ENCODE measurements at places on chromosomes 16 and 17. TPM values are rescaled to one million over a fixed set of nuclear protein-coding genes. Genes with fewer than 3 reads are reported as not detected.

MGAT5B gene
- total RNA-seq, result 0.34 TPM

CETP gene
- total RNA-seq, result 10.9 TPM

B3GNT9 gene
- total RNA-seq, result 3.5 TPM

DPEP2NB gene
- not detected for total RNA-seq

SCNN1G gene
- 0.68 TPM for total RNA-seq

CDH3 gene
- 0.19 TPM for total RNA-seq

QPRT gene
- total RNA-seq, result 0.28 TPM

CNTROB gene
- 21.8 TPM for total RNA-seq

CMTM2 gene
- not detected for total RNA-seq

CCDC40 gene
- total RNA-seq, result 1.4 TPM

ATF7IP2 gene
- 9.2 TPM for total RNA-seq

DNA sequence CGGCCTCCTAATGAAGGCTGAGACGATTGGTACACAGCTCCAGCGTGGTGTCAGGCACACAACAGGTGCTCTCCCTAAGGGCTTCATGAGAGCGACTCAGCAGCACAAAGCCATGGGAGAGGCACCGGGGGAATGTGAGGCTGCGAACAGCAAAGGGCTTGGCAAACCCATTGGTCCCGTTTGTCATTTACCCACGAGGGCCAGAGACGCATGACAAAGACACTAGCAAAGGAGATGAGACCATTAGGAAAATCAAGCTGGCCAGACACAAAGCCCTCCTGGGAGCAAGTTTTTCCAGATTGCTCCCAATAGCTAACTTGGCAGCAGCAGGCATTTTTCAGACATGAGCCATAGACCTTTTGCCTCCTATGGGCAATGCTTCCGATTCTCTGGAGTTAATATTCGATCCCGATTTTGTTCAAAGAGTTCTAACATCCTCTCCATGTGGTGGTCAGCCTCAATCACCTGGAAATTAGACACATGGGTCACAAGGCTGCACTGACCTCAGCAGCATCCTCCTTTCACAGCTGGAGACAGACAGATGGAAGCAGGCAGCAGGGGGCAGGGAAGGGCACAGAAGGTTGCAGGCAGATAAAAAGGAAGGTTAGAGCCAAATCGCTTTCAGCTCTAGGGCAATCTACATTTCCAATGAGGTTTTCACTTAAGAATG is 38.2 kb downstream of the TK2 start:
- DNase-seq, result peak; percentile 80

- no peak for DNase-seq
Measured at GRCh38 chr16:86808863-86809444, 230.6 kb downstream of the FOXL1 start.

DNA sequence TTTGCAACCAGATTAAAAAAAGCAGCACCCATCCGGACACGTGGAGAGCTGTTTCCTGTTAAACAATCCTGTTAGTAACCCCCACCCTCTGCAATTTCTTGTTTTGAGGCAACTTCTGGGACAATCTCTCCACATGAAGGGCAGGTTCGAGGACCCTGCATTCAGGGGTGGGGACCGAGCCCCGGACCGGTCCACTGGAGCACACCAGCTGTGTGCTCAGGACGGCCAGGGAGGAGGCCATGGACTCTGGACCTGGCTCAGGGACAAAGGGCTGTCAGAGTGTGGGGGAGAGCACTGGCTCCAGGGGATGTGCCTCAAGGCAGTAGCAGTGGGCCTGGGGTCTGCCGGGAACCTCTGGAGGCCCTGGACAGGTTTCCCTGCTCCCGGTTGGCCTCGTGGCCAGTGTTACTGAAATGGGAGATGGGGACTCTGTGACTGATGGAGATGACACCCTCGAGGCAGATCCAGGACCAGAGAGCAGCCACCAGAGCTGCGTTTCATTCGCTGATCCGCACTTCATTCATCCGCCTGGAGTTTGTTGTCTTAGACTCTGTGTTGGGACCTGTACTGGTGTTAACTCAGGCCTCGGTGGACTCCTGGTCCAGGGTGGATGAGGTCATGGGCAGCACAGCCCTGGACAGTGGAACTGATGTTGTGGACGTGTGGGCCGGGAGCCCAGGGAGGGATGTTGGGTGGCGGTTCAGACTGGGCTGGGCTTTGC is 2.9 kb upstream of the CPNE7 start:
- no peak for DNase-seq

DNA sequence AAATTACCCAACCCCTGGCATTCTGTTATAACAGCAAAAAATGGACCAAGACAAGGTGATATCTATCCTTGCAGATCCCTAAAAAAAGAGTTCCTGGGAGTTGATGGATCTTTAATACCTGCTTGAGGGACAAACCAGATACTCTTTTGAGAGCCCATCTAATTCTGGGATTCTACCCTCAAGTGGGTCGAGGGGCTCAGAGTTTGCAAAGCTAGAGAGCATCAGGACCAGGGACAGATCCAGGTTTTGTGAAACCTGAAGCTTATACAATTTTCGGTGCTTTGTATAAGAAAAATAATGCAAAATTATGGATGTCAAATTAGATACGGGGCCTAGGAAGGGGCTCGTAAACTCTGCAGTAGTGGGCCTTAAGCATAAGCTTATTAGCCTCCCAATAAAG is 130.5 kb upstream of the CRHR1 start:
- DNase-seq, result no peak

DNA sequence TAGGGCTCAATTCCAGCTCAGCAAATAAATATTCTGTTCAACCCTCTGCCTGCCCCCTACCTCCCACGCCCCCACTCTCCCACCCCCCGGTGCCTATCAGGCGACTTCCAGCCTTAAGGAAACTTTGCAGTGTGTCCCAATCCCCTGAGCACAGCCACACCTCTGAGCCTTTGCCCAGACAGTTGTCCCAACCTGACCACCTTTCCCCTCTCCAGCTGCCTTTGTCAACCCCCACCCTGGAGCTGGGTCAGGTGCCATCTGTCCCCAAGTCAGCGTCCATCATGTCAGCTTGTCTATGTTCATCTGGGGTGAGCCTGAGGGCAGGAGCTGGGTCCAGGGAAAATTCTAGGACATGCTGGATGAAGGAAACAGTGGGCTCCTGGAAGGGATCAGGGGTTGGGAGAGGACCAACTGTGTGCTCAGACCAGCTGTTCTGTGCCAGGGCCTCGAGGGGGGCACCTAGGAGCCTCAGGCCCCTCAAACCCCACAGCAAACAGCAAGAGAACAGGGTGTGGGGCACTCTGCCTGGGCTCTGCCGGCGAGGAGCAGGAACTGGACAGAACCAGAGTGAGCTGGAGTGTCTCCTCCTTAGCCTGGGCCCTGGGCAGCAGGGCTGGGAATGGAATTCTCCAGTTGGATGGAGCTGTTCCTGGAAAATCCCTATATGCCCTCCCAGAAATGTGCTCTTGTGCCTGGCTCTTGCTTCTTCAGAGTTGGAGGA is 17.8 kb downstream of the CDH16 start:
- DNase-seq, result no peak

- no peak for DNase-seq
Measured at GRCh38 chr16:67782567-67783352, 23.6 kb downstream of the RANBP10 start.

- no peak for DNase-seq
Measured at GRCh38 chr16:77684181-77684526, 38.2 kb upstream of the NUDT7 start.

DNA sequence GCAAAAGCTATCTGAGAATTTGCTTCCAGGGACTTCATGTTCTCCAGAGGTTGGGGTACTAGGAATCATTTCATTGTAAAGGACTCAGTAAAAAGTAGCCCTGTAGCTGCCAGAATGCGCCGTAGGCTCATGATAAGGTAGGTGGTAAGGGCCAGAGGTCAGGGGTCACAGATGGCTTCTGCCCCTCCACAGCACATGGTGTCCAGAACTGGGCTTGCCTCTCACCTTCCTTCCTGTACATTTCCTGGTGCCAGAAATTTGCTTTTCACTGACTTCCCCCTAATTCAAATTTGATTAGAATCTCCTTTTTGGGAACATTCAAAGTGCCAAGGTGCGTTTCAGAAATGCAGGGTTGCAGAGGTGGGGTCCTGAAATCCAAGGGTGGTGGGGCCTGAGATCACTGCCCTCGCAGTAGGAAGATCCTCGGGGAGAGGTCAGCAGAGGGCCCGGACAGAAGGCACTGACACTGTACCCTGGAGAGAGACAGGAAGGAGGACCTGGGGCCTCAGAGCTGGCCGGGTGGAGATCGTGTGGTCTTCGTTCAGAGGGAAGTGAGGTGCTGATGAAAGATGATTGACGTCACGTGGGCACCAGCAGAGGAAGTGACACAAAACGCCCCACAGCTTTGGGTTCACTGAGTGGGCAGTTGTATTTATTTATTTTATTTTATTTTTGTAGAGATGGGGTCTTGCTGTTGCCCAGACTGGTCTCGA is 25.5 kb upstream of the METRNL start:
- DNase-seq, result peak; percentile 28

DNA sequence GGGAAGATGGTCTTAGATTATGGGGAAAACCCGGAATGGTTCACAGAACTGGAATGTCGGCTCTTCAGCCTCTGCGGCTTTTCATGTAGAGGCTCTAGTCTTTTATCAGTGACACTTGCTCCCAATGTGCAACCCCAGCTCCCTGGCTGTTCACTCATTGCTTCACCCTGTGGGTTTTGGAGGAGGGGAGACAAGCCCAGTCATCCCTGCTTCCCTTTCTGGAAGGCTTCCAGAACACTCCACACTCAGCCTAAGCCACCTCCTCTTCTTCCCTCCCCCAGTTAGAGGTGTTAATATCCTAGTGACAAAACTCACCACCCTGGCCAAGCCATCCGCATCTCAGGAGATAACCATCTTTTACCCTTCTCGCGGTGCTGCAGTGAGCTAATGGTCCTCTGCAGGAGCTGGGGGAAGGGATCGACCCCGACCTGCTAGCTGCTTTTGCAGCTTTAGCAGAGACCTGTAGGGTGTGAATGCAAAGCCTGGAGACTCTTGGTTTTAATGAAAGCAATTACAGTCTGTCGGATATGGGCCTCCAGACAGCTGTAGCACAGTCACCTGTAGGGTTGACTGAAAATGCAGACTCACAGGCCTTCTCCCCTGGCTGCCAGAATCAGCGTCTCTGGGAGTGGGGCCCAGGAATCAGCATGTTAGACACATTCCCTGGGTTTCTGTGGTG is 24.3 kb upstream of the LASP1NB start:
- DNase-seq, result peak; percentile 78

DNA sequence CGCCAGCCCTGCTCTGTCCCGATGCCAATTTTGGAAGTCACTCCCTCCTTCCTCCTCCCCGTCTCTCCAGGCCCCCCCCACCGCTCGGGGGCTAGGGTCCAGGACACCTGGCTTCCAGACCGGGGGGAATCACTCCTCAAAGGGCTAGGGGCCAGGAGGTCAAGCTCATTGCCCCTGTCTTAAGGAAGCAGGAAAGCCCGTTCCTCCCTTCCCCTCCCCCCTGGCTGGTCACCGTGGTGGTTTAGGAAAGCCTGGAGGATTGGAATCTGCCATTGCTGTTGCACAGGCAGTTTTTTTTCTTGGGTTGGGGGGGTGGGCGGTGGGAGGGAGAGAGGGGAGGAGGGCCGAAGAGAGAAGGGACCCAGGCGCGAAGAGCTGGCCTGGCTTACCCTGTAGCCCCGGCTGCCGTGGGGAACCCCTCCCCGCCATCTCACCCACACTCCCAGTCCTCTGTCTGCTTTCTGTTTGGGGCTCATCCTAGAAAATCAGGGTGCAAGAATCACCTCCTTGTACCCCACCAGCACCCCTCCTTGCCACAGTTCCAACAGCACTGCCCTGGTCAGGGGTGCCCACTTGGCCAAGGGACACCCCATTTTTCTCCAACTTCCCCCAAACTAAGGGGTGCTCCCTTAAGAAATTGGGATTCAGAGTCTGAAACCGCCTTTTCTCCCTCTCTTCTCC is 2.9 kb upstream of the BCL6B start:
- DNase-seq, result peak; percentile 68

GRCh38 chr17:28033972-28034714 is 8.3 kb upstream of the NLK start:
- peak; percentile 89 for DNase-seq

GRCh38 chr16:50683689-50684374 is 2.7 kb upstream of the SNX20 start:
- DNase-seq, result no peak

DNA sequence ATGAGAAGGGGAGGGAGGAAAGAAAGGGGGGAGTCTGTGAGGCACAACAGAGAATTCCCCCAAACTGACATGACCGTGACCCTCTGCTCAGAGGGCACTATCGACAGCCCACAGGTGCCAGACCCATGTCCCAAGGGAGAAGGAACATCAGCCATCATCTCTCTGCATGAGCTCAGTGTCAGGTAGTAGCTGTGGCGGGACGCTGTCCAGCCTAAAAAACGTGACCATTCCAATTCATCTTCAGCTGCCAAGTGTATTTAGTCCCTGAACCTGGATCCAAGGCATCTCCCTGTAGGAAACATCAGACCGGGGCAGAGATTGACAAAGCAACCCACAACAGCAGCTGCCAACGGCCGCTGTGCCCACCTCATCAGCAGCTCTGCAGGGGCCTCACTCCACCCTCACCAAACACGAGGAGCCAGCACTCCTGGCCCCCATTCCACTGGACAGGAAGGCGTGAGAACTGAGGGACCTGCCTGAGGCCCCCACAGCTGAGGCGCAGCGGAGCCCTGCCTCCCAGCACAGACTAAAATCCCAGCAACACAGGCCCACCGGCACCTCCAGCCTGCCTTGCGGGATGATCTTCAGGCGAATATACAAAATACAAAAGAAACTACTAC is 8.6 kb downstream of the TAF1C start:
- no peak for DNase-seq

- peak; percentile 11 for DNase-seq
Measured at GRCh38 chr17:79420318-79421243, 190.3 kb downstream of the RBFOX3 start.

DNA sequence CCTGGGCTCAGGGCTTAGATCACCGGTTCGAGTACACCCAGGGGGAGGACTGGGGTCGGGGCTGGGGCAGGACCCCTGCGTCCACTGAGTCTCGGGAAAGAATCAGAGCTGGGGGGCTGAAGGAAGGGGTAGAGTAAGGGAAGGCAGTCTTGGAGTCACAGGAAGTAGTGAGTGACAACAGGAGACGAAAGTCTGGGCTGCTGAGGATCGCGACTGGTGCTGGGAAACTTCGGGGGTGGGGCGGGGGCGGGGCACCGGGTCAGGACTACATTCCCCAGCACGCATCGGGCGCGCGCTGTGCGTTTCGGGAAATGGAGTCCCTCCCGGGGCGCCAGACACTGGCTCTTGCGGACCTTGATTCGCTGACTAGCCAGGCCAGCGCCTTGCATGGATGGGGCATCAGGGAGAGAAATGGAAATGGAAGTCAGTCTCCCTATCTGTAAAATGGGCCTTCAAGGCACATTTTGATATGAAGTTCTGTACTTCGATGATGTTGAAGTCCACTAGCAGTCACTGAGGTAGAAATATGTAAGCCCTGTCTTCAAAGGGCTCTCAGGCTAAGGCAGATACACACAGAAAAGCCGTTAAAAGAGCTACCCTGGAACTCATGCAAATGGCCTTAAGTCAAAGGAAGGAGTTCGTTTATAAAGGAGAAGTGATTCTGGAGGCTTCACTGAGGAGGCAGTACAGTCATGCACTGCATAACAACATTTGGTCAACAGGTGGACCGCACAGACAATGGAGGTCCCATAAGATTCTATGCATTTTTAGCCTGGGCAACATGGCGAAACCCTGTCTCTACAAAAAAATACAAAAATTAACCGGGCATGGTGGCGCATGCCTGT is 697 bp downstream of the CTF1 start:
- DNase-seq, result peak; percentile 92
